ENCODE measurements at places on chromosomes 5 and 9. TPM values are rescaled to one million over a fixed set of nuclear protein-coding genes. Genes with fewer than 3 reads are reported as not detected.

DNA sequence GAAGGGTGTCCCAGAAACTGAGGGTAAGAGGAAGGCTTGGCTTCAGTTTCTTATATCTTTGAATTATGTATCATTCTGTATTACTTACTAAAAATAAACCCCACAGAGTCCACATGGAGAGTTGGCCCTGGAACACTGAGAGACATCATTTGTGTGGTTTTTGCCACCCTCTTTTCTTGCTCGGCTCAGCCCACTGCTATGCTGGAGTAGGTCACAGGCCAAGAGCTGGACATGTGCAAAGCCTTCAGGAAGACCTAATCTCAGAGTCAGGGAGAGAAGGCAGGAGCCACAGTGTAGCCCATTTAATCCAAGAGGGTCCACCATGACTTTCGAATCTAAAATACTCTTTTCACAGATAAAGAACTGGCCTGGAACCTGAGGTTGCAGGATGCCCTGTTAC, 47.5 kb downstream of the MAMDC2 start:
- DNase-seq, result no peak
- H3K4me1 ChIP-seq, result no peaks in the 10 kb centered on the region
- H3K27ac ChIP-seq, result no peak overlapping the region
- no peaks in the 10 kb centered on the region for H3K36me3 ChIP-seq
- H3K4me3 ChIP-seq, result no peak overlapping the region

The NEURL1B gene
- total RNA-seq, result 90.0 TPM

DNA sequence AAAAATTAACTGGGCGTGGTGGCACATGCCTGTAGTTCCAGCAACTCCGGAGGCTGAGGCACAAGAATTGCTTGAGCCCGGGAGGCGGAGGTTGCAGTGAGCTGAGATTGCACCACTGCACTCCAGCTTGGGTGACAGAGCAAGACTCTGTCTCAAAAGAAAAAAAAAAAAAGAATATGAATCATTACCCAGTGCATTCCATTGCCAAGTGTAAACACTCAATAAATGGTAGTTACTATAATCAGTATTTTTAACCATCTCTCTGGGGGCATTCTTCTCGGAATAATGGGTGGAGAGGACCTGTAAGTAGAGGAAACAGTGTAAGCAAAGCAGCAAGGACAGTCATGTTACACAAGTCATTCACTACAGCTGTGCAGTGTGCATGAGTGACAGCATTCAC, 13.8 kb upstream of the RANBP17 start:
- H3K27ac ChIP-seq, result no peak overlapping the region
- H3K27me3 ChIP-seq, result no peaks in the 10 kb centered on the region
- no peak overlapping the region for H3K4me3 ChIP-seq
- no peaks in the 10 kb centered on the region for H3K4me1 ChIP-seq
- DNase-seq, result no peak
- no peaks in the 10 kb centered on the region for H3K36me3 ChIP-seq

- no peaks in the 10 kb centered on the region for H3K4me1 ChIP-seq
- DNase-seq, result no peak
- H3K4me3 ChIP-seq, result no peak overlapping the region
Measured at GRCh38 chr5:39341896-39342295, 22.4 kb downstream of the C9 start.

- no peak for DNase-seq
- H3K27me3 ChIP-seq, result no peaks in the 10 kb centered on the region
- no peaks in the 10 kb centered on the region for H3K36me3 ChIP-seq
- no peak overlapping the region for H3K27ac ChIP-seq
- H3K4me3 ChIP-seq, result no peak overlapping the region
Measured at GRCh38 chr5:8906303-8906967, 639.4 kb downstream of the SEMA5A start.

DNA sequence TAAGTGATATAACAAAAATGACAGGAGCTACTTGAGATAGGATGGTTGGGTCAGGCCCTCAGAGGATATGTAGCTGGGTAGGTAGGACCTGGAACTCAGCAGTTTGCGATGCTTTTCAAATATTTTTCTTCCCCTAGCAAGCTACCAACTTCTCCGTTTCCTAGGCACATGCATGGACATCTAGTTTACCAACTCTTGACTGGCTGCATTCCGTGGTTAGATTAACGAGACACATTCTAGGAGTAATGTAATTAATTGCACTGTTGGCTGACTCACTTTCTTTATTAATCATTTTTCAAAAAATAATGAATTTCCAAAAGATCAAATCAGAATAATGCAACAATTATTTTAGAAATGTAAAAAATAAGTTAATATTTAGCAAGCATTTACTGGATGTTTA, 95.9 kb downstream of the MACIR start:
- no peaks in the 10 kb centered on the region for H3K36me3 ChIP-seq
- H3K27me3 ChIP-seq, result no peaks in the 10 kb centered on the region
- H3K4me1 ChIP-seq, result no peaks in the 10 kb centered on the region
- no peak overlapping the region for H3K27ac ChIP-seq
- H3K4me3 ChIP-seq, result no peak overlapping the region

Measured in uterus (tissue), 4 donors.